Esophagus squamous epithelium (tissue), 5 donors: ENCODE measurements at places on chromosomes 3 and 15.

DNA sequence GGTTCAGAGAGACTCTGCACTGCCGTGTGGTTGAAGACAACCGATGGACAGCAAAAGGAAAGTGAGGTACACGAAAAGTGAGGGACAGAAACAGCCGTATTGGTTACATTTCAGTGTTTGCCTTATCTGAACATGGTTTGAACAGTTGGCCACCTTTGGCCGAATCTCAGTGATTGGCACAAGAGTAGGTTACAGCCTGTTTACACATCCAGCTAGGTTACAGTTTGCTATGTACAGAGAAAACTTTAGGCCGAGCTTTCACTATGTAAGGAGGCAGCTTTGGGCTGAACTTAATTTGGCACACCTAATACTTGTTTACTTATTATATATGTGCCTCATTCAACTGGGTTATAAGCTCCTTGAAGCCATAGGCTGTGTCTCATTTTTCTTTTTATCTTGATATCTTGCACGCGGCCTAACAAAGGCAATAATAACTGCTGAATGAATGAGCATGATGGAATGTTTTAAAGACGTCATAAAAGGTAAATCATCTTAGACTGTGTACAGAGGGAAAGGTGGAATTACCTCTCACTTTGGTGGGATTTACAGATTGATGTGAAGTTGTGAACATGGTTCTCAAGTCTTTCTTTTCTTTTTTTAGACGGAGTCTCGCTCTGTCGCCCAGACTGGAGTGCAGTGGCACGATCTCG is 17.2 kb upstream of the GREM1 start:
- DNase-seq, result no peak

GRCh38 chr15:88956906-88957305 is 43.7 kb upstream of the MFGE8 start:
- no peak for DNase-seq

- no peak for DNase-seq
Observed at GRCh38 chr3:60577601-60578000, 673.7 kb downstream of the FHIT start.

DNA sequence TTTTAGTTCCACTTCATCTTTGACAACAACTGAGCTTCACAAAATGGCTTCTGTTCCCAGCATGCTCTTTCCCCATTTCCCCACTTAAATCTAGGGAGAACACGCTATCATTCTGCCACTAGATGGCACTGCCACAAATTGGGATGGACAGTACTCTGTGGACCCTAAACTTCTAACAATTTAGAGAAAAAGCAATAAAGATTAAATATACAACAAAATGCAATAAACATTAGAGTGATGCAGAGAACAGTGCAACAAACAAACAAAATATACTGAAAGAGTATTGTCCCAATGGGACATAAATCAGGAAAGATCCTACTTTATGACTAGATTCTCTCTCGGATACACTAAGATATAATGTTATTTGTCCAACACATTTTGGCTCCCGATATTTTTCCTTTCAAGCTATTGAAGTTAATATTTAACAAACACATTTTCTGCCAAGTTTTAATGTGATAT is 169.7 kb upstream of the TMCO5A start:
- DNase-seq, result no peak

DNA sequence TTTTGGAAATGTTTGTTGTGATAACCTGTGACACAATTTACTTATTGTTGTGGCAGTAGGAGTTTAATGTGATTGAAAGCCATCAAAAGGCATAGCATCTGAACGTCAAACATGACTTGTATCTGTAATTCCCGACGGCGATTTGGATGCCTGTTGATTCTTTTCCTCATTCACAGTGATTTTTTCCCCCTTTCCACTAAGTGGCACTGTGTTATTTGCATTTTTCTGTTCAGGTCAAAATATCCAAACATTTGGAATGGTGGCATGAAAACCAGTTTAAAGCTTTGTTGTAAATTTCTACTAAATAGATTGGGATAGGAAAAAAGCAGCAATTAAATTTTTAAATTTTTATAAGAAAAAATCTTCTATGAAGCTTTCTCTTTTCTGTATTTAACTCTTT is 259.9 kb upstream of the KCNH8 start:
- no peak for DNase-seq

- DNase-seq, result no peak
Observed at GRCh38 chr15:29379647-29380046, 110.0 kb upstream of the NSMCE3 start.

DNA sequence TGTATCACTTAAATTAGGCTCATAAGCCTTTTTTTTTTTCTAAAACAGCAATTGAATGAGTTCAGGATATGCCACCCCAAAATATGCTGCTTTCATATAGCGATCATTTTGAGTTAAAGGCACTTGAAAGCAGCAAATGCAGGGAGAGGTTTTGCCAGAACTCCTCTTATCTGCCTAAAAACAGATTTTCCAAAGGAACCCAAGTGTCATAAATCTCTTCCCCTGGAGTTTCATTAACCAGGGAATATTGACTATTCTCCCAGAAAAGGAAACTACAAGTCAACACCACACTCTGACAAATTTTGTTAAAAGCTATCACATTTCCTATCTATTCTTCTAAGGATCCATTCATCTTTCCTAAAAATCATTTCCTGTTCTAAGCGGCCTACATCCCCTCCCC is 11.3 kb downstream of the DNAAF4 start:
- DNase-seq, result no peak

DNA sequence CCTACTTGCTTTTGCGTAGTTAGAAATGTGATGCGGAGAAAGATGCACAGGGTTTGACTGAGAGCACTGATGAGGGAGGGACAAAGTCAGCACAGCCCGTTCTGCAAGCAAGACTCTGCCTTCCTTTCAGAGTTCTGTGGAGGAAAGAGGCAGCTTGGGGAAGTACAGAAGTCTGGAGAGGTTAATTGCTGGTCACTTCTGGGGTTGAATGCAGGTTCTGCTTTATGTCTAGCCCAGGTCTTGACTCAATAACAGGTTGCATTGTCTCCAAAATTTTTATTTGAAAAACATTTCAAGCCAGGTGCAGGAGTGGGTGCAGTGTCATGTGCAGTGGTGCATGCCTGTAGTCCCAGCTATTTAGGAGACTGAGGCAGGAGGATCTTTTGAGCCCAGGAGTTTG is 461.7 kb downstream of the NR2F2 start:
- no peak for DNase-seq

DNA sequence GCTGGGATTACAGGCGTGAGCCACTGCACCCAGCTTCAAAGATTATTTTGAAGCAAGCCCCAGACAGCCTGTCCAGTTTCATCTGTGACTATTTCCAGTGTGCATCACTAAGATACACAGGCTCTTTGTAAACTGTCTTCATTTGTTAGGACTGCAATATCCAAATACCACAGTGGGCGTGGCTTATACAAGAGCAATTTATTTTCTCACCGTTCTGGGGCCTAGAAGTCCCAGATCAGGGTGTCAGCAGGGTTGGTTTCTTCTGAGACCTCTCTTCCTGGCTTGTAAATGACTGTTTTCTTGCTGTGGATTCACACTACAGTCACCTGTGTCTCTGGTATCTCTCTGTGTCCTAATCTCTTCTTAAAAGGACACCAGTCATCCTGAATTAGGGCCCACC is 59.7 kb downstream of the RLBP1 start:
- DNase-seq, result no peak

DNA sequence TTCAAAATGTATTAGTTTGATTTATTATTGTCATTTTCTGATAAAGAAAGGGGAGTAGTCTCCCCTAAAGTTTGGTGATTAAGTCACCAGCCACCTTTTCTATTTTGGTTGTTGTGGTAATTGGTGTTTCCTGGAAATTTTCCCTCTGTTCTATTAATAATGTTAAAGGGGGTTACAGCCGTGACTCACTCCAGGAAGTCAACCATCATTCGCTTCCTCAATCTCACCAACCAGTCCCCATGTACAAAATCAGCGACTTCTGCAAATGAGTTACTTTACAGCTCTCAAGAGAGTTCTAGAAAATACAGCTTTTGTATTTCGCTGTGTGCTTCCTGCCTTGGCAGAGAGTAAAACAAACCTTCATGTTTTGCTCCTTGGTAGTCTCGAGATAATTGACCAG is 285.1 kb downstream of the LPP start:
- DNase-seq, result no peak

- no peak for DNase-seq
Observed at GRCh38 chr3:50539356-50540286, 27.9 kb downstream of the C3orf18 start.

DNA sequence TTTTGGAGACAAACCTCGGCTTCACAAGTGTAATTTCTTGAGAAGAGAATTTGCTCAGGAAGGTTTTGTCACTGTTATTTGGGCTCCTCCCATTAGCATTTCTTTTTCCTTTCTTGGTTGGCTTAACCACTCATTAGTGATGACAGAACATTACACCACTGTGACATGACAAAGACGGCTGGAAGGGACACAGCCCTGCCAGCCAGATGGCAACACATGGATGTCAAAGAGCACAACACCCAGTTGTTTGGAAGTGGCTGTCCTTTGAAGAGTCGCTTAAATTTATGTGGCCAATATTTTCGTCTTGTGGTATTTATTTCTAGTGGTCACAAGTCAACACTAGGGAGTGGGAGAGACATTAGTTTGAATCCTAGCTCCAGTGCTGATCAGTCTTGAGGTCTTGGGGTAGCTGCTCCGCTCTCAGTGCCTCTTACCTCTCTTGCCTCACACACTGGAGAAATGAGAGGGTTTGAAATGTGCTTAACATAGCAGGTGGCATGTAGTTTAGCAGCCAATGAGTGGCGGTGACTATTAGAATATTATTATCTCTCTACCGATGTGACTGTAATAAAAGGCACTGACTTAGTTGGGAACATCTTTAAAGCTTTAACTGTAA is 92.8 kb downstream of the FRMD4B start:
- no peak for DNase-seq

DNA sequence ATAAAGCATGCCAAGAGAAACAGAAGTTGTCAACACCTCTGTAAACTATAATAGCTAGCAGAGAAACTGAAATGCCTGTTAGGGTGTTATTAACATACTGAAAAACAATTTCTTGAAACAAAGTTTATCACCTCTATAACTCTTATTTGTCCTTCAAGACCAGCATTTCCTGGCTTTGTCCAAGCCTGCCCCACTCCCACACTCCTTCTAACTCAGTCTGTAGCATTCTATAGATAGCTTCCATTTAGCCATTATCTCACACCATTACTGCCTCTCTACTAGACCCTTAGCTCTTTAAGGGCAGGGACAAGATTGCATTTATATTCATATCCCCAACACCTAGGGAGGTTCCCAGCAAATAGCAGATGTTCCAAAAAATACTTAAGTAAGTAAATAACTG is 36.5 kb downstream of the GK5 start:
- DNase-seq, result no peak

DNA sequence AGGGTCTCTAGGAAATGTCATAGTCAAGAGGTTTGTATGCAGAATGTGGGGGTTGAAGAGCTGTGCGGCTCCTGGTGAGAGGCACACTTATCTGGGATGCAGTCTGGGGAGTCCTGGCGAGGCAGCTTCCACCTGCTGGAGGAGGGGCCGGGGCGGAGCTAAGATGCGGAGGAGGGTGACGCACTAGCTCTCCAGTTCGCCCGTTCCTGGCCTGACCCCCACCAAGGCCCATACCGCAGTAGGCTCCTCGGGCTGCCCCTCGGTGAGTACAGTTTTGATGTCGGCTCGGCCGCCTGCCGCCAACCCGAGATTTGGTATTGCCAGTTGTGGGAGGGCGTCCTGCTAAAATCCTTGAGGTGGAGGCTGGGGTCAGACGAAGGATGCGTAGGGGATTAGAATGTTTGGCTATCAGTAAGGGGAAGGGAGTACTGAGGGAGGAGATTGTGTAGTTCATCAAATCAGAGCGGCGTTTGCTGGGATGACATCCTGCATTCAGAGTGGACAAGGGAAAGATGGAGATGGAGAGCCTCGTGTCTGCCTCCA is at the start of gene SCG5:
Gene SCG5, plus strand, starts transcription at position 194 of the 543 bp plus-strand sequence. CDS start 1,883 bp downstream, outside the sequence.
- no peak for DNase-seq

DNA sequence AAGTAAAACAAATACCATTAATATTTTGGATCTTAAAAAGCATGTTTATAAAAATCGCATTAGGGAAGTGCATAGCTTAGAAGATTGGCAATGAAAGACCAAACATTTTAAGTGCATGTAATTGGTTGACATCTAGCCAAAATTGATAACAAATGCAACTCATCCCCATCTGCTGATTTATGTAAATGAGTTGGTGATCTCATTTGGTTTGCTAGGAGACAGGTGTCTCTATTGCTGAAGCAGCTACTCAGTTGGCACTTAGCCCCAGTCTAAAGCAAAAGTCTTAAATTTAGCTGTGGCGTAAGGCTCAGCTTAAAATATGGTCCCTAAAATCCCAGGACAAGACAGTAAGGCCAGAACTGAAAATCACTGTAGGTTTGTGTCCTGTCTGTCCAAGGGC is 113.5 kb upstream of the CHL1 start:
- DNase-seq, result no peak

DNA sequence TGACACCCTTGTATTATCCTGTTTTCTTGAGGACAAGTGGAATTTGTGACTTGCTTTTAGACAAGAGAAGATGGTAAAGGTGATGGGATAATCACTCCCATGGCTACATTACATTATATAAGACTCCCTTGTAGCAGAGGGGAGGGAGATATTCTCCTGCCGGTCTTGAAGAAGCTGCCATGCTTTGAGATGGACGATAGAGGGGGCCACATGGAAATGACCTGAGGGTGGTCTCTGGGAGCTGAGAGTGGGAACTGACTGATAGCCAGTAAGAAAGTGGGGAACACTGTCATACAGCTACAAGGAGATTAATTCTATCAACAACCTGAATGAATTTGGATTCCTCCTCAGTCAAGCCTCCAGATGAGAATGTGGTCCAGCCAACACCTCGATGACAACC is 540.1 kb downstream of the NTRK3 start:
- DNase-seq, result no peak

- DNase-seq, result no peak
Observed at GRCh38 chr3:170476291-170476690, 57.6 kb downstream of the CLDN11 start.

DNA sequence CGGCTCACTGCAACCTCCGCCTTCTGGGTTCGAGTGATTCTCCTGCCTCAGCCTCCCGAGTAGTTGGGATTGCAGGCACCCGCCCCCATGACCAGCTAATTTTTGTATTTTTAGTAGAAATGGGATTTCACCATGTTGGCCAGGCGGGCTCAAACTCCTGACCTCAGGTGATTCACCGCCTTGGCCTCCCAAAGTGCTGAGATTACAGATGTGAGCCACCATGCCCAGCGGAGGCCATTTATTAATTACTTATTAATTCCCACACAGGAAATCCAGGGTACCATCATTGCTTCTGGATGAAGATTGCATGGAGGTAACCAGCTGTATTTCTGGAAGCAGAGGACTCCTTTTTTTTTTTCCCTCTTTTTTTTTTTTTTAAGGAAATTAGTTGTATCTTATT is 37.8 kb downstream of the MAP4 start:
- no peak for DNase-seq

DNA sequence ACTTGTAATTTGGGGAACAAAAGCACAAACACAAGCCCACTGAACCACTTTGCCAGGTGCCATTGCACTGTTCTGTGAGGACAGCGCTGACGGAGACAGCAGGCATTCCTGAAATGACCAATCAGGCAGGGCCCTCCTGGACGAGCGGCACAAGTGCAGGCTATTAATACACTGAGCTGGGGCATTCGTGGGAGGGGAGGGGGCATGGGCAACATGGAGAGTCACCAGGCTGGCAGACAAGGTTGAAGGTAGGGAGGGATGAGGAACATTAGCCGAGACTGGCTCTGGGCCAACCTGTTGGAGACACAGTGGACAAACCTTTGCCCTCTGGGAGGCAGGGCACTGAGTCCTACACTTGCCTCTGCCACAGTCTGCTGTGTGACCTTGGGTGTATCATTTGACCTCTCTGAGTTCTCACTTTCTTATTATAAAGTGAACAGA is 45.6 kb downstream of the NOX5 start:
- no peak for DNase-seq
